ENCODE measurements at places on chromosomes 5 and 9.
A peak's percentile ranks its signal among the peaks of the same experiment; 100 is the strongest.

DNA sequence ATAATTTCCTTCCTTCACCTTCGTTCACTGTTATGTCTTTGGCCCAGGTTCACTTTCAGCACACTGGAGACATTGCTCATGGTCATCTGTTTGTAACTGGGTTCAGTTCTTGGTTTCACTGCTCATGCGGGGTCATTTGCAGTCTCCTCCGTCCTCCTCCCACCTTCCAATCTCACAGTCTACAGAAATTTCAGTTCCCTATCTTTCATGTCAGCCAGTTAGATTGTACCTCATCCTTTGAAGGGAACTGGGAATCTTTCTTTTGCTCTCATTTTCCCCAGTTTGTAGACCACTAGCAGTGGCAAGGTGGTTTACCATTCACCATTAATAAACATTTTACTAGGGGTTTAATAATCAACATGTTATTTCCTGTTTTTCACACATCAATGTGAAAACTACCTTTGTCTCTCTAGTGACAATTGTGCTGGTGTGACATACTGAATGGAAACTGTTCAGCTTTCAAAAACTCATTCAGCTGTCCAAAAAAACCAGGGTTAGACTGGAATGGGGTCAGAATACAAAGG, 100.9 kb upstream of the IL6ST start:
- no peak for DNase-seq

- DNase-seq = no peak
Observed at GRCh38 chr5:132479111-132479951, 11.2 kb downstream of the IRF1 start.

- peak; percentile 32 for DNase-seq
Observed at GRCh38 chr5:158056130-158056825, 197.3 kb upstream of the CLINT1 start.

GRCh38 chr5:138962614-138963370, 87.7 kb upstream of the LRRTM2 start:
- DNase-seq = no peak

- DNase-seq = peak; percentile 65
Observed at GRCh38 chr5:92402956-92403702, 1020.0 kb upstream of the ARRDC3 start.

DNA sequence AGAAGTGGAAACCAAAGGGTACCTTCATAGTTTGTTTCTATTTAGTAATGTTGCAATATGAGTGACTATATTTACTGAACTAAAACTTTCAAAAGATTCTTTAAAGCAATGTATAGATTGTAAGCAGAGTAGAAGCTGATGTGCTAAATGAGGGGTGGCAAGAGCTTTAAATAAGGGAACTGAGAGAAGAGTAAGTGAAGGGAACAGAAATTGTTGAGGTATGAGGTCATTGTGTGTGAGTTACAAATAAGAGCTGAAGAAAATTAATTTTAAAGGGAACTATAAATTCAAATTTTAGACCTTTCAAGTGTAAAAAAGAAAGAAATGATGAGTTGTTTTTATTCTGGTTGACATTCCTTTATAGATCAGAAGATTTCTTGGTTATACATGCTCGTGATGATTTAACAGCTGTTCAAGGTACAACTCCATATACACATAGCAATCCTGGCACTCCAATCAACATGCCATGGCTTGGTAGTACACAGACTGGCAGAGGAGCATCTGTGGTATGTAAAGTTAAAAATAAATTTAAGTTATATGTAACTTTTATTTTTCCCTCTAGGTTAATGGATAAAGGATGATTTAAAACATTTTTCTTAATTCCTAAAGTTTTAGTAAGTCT, 135.1 kb upstream of the TNFAIP8 start:
- DNase-seq = no peak

GRCh38 chr9:73347720-73348119, 196.1 kb downstream of the ANXA1 start:
- DNase-seq = no peak

Data from NCI-H1092 treated with DMSO at 0.1 percent for 48 hours (cell line).